ENCODE measurements at places on chromosomes 5 and 9.
A peak's percentile ranks its signal among the peaks of the same experiment; 100 is the strongest.

GRCh38 chr5:10591966-10592365, 28.1 kb downstream of the ANKRD33B start:
- no peak for DNase-seq

- DNase-seq: no peak
Measured at GRCh38 chr5:146622391-146622790, 106.4 kb upstream of the GPR151 start.

DNA sequence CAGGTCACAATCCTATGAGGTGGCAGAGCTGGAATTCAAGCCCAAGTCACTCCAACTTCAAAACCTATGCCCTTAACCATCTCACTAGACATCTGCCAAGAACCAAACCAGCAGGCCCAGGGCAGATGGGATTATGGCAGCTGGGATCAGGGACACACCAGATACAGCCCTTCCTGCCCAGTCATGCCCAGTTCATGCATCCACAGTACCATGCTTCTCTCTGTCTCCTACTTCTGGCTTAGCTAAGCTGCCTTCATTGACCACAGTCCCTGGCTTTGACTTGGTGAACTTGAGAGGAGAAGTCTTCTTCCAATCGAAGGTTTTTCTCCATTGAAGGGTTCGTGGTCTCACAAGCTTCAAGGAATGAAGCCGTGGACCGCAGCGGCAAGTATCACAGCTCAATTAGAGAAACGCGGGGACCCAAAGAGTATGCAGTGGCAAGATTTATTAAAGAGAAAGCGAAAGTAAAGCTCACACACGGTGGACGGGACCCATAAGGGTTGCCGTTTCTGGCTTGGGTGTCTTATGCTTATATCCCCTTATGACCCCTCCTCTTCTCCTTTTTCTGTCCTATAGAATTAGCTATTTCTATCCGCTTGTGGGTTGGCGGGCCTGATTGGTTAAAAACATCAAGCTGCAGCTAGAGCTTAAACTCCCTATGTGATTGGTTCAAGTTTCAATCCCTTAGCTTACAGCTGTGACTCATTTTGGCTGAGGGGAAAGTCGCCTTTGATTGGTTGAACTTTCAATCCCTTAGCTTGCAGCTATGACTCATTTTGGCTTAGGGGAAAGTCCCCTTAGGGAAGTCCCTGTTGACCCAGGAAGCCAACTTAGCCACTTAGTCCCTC, 101.2 kb downstream of the TRIM36 start:
- peak; percentile 13 for DNase-seq

- DNase-seq: no peak
Measured at GRCh38 chr9:112815868-112816267, 65.3 kb downstream of the SNX30 start.

DNA sequence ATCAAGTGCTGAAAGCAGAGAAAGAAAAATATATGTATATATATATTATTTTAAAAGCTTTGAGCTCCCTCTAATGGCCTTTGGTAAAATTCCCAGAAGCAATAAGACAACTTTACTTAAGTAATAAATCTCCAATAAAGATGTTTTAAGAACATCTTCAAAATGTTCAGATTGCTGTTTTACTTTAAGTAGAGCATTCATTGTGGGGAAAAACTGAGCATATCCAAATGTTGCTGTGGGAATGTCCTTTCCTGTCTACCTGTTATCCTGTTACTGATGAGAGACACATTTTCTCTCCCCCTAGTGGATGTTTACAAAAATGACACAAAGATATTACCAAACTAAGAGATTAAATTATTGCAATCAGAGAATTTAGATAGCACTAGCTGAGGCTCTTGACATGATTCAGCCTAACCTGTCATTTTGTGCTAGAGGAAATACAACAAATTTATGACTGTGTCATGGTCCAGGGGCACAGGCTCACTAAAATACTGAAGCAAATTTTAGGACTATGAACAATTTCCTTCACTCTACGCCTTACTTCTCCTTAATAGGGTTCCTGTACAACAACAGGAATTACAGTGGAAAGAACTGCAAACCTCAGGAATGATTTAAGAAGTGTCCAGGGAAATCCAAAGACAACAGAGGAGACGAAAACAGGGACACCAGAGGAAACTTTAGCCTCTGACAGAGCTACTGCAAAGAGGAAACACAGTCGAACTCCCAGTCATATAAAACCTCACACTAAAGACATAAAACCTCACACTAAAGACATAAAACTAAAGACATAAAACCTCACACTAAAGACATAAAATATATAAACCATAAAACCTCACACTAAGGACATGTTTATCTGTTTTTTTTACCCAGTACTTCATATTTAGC, 24.3 kb upstream of the PRRC1 start:
- DNase-seq: peak; percentile 26

GRCh38 chr5:77560677-77561263, 68.7 kb upstream of the WDR41 start:
- peak; percentile 9 for DNase-seq

DNA sequence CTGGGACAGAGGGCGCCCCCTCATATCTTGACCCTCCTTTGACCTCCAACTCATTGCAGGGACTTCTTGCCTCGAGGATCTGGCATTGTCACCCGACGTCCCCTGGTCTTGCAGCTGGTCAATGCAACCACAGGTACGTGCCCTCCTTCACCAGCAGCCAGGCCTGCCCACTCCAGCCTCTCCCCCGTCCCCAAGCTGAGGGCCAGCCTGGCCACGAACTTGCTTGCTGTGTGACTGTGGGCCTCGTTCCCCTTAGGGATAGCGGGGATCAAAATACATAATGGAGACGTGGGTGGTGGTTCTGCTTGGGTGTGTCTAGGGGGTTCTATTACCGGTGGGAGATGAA, 15.0 kb downstream of the DNM1 start:
- DNase-seq: no peak

DNA sequence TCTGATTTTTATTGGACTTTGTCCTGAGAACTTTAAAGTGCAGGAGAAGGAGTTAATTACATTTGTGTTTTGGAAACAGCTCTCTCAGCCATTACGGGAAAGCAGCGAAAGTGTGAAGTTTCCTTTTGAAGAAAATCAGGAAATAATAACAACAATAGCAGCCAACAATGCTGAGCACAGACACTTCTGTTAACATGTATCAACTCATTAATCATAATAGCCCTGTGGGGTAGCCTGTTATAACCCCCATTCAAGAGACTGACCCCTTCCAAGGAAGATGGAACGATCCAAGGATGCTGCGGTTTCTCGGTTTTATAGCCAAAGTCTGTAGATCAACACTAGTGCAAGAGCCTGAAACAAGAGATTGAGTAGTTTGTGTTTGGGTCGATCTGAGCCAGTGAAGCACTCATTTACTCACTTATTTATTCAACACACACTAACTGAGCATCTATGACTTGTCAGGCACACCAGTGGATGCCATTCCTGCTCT, 195.5 kb downstream of the DRD1 start:
- no peak for DNase-seq

GRCh38 chr9:16312962-16313546, 557.4 kb downstream of the BNC2 start:
- DNase-seq: no peak

- DNase-seq: no peak
Measured at GRCh38 chr5:172540099-172540870, 86.0 kb upstream of the SH3PXD2B start.

GRCh38 chr5:139481580-139482049, 943 bp downstream of the STING1 start:
- DNase-seq: no peak

DNA sequence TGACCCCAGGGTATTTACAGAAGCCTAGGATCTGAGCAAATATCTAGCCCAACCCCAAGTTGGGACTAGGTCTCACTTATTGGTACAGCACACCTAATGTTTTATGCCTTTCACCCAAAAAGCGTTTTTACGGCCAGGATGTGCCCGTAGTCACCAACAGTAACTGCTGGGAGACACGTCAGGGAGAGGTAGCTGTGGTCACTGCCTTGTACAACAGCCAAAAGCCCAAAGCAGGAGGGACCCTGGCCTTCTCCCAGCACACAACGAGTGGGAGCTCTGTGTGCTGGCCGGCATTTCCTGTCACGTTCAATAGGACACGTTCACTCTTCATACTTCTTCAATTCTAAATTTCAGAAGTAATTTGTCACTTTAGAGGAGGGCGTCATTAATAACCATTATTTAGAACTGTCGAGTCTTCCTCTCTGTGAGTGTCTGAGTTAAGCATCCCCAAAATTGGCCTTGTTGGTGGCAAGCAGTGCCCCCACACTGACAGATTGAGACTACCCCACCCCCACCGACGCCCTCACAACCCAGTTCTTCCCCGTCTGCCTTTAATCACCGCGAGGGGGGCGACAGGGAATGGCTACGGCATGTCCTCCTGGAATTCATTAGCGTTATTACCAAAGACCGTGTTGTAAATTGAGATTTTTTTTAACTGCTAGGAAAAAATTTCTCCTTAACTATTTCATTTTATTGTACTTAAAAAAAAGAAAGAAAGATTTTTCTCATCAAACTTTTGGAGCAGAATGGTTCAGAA, 80.7 kb downstream of the MVB12B start:
- DNase-seq: no peak

- DNase-seq: no peak
Measured at GRCh38 chr5:108911055-108911454, 163.4 kb downstream of the FER start.

- DNase-seq: no peak
Measured at GRCh38 chr9:117587263-117587662, 116.9 kb upstream of the TLR4 start.

DNA sequence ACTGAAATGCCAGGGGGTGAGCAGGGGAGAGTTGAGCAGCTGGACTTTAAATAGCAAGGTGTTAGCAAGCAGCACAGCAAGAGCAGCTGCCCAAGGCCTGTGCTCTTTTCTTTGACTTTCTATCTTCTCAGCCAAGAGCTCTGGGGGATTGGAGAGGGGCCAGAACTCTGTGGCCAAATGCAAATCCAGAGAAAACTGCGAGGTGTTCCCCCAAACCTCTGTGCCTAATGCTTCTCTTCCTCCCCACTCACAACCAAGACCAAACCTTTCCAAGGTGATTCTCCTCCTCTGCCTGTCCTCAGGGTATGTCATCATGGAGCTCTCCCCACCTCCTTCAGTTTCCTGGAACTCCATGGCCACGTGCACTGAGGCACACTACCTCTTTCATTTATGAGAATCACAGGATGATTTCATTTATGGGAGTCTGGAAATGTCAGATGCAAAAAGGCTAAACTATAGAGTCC, 118.7 kb upstream of the WWC1 start:
- DNase-seq: no peak

- DNase-seq: peak; percentile 59
Measured at GRCh38 chr5:75049456-75050351, 2.7 kb downstream of the GCNT4 start.

- no peak for DNase-seq
Measured at GRCh38 chr9:84153885-84154284, 173.3 kb downstream of the RMI1 start.

GRCh38 chr5:150116667-150117400, 30.5 kb upstream of the CSF1R start:
- DNase-seq: no peak

DNA sequence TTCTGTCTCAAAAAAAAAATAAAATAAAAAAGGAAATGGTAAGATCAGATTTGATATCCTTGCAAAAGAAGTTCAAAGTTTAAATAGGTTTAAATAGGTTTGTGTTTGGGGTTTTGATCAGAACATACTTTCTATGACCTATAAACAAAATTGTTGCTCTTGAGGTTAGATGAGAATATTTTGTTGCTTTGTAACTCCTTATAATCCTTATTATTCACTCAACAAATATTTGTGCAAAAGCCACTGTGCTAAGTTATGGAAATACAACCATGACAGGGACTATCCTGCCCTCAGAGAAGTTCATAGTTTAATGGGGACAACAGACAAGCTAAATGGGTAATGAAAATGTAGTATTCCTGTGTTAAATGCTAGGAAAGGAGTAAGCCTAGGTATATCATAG, 71.5 kb downstream of the INVS start:
- DNase-seq: no peak
